ENCODE measurements at places on chromosomes 2 and 18. TPM values are rescaled to one million over a fixed set of nuclear protein-coding genes. Genes with fewer than 3 reads are reported as not detected.

Gene CHRNG
- 1.5 TPM for polyA plus RNA-seq

Gene FSHR
- polyA plus RNA-seq: not detected

Gene UNC50
- 72.9 TPM for polyA plus RNA-seq

Gene CNDP1
- polyA plus RNA-seq: 1.6 TPM

Gene PSTPIP2
- polyA plus RNA-seq: 17.1 TPM

Gene ASXL3
- polyA plus RNA-seq: 7.8 TPM
